ENCODE measurements at places on chromosomes 4 and X. TPM values are rescaled to one million over a fixed set of nuclear protein-coding genes. Genes with fewer than 3 reads are reported as not detected.

The BCOR gene
- 20.6 TPM for total RNA-seq

The ZDHHC15 gene
- total RNA-seq = not detected

The NRK gene
- total RNA-seq = not detected

The CTAG2 gene
- not detected for total RNA-seq

The HDAC6 gene
- total RNA-seq = 31.0 TPM

The TRIML2 gene
- total RNA-seq = 89.8 TPM

The CLDN34 gene
- total RNA-seq = not detected

The FGD1 gene
- 6.8 TPM for total RNA-seq

The TLL1 gene
- 0.40 TPM for total RNA-seq

The PPARGC1A gene
- total RNA-seq = 0.05 TPM

The ASB11 gene
- total RNA-seq = not detected

The TIMP1 gene
- total RNA-seq = 283 TPM

The SOWAHD gene
- 0.14 TPM for total RNA-seq

The SPANXC gene
- total RNA-seq = 0.78 TPM

The JCHAIN gene
- total RNA-seq = 0.19 TPM

The GRXCR1 gene
- not detected for total RNA-seq

The LRAT gene
- total RNA-seq = not detected

The GRSF1 gene
- 83.7 TPM for total RNA-seq

The ACSL4 gene
- total RNA-seq = 26.4 TPM

The F11 gene
- not detected for total RNA-seq

The IL3RA gene
- 0.31 TPM for total RNA-seq

The VEGFC gene
- total RNA-seq = 17.3 TPM

The REELD1 gene
- total RNA-seq = not detected

The CT45A1 gene
- total RNA-seq = not detected

The SHOX gene
- not detected for total RNA-seq

The HSD17B13 gene
- 0.10 TPM for total RNA-seq

The PCDH10 gene
- 0.09 TPM for total RNA-seq

The ADGRL3 gene
- 0.05 TPM for total RNA-seq

The ATP1B4 gene
- total RNA-seq = not detected

The ELMOD2 gene
- 9.4 TPM for total RNA-seq

The HCCS gene
- 58.9 TPM for total RNA-seq

The PF4V1 gene
- total RNA-seq = not detected
